ENCODE measurements at places on chromosomes 2 and 18.

DNA sequence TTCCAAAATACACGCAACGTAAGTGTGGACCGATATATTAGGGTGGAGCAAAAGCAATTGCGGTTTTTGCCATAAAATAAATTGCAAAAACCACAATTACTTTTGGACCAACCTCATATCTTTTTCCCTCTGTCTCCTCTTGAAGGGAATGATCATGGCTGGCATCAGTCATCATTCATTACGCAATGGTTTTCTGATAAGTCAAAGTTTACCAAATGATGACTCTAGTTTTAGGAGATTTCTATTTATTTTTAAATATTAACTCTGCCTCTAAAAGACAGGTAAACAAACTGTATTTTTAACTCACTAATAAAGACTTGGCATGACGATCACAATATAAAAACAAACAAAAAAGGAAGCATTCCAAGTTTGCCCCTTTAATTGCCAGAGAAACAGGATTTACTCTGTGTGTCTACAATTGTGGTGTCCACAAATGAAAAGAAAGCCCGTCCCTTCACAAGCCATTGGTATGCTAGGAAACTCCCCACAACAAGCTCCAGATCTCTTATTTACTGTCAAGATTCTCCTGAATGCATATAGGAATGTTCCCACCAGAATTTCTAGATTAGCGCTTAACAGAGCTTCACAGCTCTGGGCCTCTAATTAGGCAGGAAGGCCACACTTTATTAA lies 61.3 kb downstream of the IRS1 start:
- H3K4me1 ChIP-seq = peaks cover 16% of the 10 kb centered on the region
- DNase-seq = no peak
- peaks cover 15% of the 10 kb centered on the region for H3K36me3 ChIP-seq
- no peaks in the 10 kb centered on the region for H3K27me3 ChIP-seq
- H3K4me3 ChIP-seq = no peak overlapping the region

DNA sequence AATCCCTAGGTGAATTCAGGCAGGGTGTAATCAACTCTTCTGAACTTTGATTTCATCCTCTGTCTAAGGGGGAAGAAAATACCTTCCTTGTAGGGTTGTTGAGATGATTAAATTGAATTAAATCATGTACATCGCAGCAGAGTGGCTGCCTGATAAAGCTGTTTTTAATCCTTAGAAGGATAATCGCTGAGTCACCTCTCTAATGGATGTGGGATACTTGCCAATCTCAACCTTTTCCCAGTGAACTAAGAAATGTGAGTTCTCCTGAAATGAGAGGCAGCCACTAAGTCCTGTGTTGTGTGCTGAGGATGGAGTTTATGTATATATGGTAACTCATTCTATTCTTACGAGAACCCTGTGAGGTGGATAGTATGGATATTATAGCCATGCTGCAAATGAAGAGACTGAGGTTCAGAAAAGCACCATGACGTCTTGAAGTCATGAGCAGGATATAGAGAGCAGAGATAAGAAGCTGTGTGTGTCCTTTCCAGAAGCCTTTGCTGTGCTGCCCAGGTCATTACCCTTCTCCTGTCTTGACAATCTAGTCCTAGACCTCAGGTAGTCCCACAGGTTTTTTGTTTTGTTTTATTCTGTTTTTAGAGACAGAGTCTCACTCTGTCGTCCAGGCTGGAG lies 93.3 kb downstream of the HNRNPLL start:
- peaks cover 4% of the 10 kb centered on the region for H3K4me1 ChIP-seq
- no peaks in the 10 kb centered on the region for H3K36me3 ChIP-seq
- no peak overlapping the region for H3K4me3 ChIP-seq
- no peaks in the 10 kb centered on the region for H3K27me3 ChIP-seq
- H3K27ac ChIP-seq = no peak overlapping the region
- DNase-seq = no peak

- H3K4me1 ChIP-seq = peaks cover 9% of the 10 kb centered on the region
- H3K27ac ChIP-seq = no peak overlapping the region
- H3K36me3 ChIP-seq = no peaks in the 10 kb centered on the region
- no peak overlapping the region for H3K4me3 ChIP-seq
- no peak for DNase-seq
- H3K27me3 ChIP-seq = no peaks in the 10 kb centered on the region
Observed at GRCh38 chr18:26536032-26536431, 12.3 kb downstream of the KCTD1 start.

DNA sequence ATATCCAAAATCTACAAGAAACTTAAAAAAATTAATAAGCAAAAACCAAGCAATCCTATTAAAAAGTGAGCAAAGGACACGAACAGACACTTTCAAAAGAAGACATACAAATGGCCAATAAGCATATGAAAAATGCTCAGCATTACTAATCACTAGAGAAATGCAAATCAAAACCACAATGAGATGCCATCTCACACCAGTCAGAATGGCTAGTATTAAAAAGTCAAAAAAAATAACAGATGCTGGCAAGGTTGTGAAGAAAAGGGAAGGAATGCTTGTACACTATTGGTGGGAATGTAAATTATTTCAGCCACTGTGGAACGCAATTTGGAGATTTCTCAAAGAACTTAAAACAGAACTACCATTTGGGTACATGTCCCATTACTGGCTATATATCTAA lies 128.8 kb upstream of the SESTD1 start:
- H3K27me3 ChIP-seq = no peaks in the 10 kb centered on the region
- H3K27ac ChIP-seq = no peak overlapping the region
- no peaks in the 10 kb centered on the region for H3K4me1 ChIP-seq
- H3K4me3 ChIP-seq = no peak overlapping the region
- DNase-seq = no peak
